Esophagus squamous epithelium (tissue), 5 donors: ENCODE measurements at places on chromosomes 5 and 9.
A peak's percentile ranks its signal among the peaks of the same experiment; 100 is the strongest.

- no peak overlapping the region for H3K27ac ChIP-seq
- H3K4me1 ChIP-seq = peaks cover 49% of the 10 kb centered on the region
- DNase-seq = no peak
- peaks cover 92% of the 10 kb centered on the region for H3K27me3 ChIP-seq
These were observed 1.0 kb upstream of the BARX1 start for GRCh38 chr9:93955981-93956784.

GRCh38 chr5:32839106-32839505 is 128.0 kb downstream of the NPR3 start:
- no peak overlapping the region for H3K27ac ChIP-seq
- DNase-seq = no peak
- no peaks in the 10 kb centered on the region for H3K36me3 ChIP-seq
- H3K4me1 ChIP-seq = peaks cover 25% of the 10 kb centered on the region
- no peak overlapping the region for H3K4me3 ChIP-seq

DNA sequence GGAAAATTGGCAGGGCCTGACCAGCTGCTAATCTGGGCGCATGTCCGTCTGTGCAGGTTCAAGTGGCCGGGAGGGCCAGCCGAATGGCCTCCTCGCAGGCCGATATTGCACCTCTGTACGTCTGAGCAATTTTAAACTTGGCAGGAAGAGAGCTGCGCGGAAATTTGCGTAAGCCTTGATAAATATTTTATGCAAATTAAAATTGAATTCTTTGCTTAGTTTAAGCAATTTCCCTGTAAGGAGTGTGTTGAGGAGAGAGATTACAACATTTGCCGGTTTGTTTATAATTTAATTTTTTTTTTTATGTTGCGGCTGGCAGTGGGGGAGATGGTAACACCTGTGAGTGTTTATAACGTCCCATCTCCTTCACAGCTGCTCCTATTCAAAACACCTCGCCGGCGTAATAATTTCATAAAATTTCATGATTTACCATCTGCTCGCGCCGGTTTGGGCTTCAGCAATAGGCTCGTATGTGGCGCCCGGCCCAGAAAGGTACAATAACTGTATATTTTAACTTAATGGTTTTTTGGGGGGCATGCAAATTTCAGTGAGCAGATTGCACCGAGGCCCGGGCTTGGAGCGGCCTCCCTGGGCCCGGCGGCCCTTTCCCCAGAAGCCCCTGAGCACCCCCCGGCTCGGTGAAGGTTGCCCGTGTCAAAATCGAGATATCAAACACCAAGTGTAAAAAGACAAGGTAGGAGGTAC is 269.4 kb upstream of the MVB12B start:
- no peaks in the 10 kb centered on the region for H3K36me3 ChIP-seq
- H3K27ac ChIP-seq = no peak overlapping the region
- no peaks in the 10 kb centered on the region for H3K27me3 ChIP-seq
- H3K4me1 ChIP-seq = no peaks in the 10 kb centered on the region
- DNase-seq = no peak
- H3K4me3 ChIP-seq = no peak overlapping the region

DNA sequence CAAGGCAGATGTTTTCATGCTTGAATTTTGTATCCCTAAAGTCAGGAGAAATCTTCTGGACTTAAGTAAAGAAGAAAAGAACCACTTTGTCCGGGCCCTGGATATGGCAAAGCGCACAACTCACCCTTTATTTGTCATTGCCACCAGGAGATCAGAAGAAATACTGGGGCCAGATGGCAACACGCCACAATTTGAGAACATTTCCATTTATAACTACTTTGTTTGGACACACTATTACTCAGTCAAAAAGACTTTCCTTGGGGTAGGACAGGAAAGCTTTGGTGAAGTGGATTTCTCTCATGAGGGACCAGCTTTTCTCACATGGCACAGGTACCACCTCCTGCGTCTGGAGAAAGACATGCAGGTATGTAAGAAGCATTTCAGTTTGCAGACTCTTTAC is 2.3 kb downstream of the TYRP1 start:
- H3K27ac ChIP-seq = no peak overlapping the region
- no peaks in the 10 kb centered on the region for H3K4me1 ChIP-seq
- no peak overlapping the region for H3K4me3 ChIP-seq
- no peaks in the 10 kb centered on the region for H3K36me3 ChIP-seq

DNA sequence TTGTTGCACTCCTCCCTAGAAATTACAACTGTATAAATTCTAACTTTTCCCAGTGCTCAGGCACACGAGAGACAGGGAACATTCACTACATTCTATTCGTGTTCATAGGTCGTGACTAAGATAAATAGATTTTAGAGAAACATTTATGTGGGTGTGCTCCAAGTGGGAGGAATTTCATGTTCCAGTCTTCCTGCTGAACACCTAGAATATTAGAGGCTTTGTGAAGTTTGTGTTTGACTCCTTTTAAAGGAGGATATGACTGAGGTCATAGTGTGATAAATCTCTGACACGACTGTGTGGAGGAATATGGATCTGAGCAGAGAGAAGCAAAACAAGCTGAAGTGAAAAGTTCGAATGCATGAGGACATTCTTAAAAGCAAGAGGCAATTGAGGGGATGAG is 355.3 kb downstream of the ZSWIM6 start:
- H3K27me3 ChIP-seq = no peaks in the 10 kb centered on the region
- no peak overlapping the region for H3K4me3 ChIP-seq

DNA sequence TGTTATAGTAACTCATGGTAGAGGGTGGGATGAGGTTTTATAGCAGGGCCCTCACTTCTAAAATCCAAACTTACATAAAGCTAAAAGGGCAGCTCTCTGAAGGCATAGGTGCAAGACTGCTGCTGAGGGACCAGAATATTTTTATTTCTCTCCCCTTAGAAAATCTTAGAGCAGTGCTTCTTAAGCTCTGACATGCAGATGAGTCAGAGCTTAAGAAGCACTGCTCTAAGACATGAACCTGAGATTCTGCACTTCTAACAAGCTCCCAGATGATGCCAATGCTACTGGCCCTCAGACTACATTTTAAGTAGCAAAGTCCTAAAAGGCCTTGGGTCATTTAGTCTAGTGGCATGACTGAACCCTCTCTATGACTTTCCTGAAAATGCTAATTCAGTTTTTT is 97.6 kb upstream of the SPRY4 start:
- no peaks in the 10 kb centered on the region for H3K36me3 ChIP-seq
- no peak overlapping the region for H3K27ac ChIP-seq
- no peaks in the 10 kb centered on the region for H3K4me1 ChIP-seq

- no peak overlapping the region for H3K27ac ChIP-seq
- no peaks in the 10 kb centered on the region for H3K36me3 ChIP-seq
- H3K4me3 ChIP-seq = no peak overlapping the region
These were observed 63.7 kb upstream of the SIMC1 start for GRCh38 chr5:176174345-176175025.

DNA sequence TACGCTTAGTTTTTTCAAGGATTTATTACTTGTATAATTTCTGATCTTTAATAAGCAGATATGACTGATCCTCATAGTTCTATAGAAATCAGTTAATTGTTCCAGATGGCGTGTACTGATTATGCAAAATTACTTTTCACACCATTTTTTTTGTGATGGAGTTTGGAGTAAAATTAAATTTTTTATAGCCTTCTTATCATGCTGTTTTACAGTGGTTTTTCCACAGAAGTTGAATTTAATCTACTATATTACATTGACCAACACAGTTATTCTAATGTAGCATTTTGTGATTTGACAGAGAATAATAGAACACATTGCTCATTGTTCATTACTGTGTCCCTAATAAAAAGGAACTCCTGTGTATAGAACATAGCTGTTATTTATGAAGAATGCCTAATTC is 111.1 kb downstream of the MVB12B start:
- no peaks in the 10 kb centered on the region for H3K36me3 ChIP-seq
- peaks cover 15% of the 10 kb centered on the region for H3K4me1 ChIP-seq
- no peaks in the 10 kb centered on the region for H3K27me3 ChIP-seq
- no peak for DNase-seq

DNA sequence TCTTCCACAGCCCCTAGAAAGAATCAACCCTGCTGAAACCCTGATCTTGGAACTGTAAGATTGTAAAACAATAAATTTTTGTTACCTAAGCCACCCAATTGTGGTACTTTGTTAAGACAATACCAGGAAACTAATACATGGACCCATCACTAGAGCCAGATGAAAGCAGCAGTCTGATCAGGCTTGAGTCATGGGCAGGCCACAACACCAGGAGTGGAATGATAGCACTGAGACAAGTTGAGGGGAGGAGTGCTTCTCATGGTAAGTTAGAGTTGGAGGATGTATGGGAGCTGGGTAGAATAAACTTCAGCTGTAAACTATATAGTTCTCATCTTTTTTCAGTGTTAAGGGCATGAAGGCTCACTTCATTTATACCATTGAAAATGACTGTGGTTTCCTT is 164.4 kb upstream of the OR13F1 start:
- H3K36me3 ChIP-seq = no peaks in the 10 kb centered on the region
- no peak overlapping the region for H3K27ac ChIP-seq
- H3K4me1 ChIP-seq = no peaks in the 10 kb centered on the region
- H3K27me3 ChIP-seq = no peaks in the 10 kb centered on the region
- no peak overlapping the region for H3K4me3 ChIP-seq
- DNase-seq = no peak

DNA sequence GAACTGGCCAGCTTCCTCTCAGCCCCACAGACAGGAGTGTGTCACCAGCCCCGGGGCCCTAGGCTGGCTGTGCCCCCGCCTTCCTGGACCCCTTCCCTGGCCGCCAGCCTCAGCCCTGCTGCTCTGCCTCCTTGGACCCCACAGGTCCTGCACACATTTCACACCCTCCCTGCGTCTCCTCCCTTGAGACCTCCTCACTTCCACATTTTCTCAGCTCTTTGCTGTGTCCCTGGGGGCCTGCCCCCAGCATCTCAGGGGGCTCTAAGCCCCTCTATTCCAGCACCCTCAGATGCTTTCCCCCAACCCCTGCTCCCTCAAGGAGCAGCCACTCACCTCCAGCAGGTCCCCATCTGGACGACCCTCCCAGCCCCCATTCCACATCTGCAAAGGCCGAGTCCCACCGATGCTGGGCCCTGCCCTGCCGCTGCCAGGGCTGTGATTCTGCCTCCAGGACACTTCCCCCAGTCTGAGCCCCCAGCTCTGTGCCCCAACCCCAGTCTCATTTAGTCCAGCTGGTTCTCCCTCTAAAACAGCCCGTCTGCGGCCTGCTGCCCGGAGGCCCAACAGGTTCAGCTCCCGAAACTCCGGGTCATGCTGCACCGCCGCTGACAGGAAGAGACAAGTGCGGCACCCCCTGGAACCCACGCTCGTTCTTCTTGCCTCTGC is 4.2 kb downstream of the SLC34A3 start:
- peaks cover 22% of the 10 kb centered on the region for H3K4me1 ChIP-seq
- no peaks in the 10 kb centered on the region for H3K36me3 ChIP-seq
- no peak for DNase-seq
- no peak overlapping the region for H3K27ac ChIP-seq

DNA sequence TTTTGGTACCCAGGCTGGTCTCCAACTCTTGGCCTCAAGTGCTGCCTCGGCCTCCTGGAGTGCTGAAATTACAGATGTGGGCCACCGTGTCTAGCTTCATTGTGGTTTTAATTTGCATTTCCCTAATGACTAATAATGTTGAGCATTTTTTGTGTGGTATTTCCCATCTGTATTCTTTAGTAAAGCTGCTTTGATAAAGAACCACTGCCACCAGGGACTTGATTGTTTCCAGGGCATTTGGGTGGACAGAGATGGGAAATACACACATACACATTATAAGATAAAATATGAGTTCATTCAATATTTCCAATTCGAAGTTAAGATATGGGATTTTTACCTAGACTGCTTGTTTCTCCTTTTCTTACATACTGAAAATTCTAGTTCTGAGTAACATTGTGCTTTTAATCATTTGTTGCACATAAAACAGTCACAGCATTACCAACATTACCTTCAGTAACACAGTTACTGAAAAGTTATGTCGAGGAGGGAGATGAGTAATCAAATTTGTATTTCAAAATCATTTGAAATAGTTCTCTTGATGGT is 28.9 kb downstream of the HABP4 start:
- H3K36me3 ChIP-seq = no peaks in the 10 kb centered on the region
- H3K4me1 ChIP-seq = no peaks in the 10 kb centered on the region
- H3K4me3 ChIP-seq = no peak overlapping the region

DNA sequence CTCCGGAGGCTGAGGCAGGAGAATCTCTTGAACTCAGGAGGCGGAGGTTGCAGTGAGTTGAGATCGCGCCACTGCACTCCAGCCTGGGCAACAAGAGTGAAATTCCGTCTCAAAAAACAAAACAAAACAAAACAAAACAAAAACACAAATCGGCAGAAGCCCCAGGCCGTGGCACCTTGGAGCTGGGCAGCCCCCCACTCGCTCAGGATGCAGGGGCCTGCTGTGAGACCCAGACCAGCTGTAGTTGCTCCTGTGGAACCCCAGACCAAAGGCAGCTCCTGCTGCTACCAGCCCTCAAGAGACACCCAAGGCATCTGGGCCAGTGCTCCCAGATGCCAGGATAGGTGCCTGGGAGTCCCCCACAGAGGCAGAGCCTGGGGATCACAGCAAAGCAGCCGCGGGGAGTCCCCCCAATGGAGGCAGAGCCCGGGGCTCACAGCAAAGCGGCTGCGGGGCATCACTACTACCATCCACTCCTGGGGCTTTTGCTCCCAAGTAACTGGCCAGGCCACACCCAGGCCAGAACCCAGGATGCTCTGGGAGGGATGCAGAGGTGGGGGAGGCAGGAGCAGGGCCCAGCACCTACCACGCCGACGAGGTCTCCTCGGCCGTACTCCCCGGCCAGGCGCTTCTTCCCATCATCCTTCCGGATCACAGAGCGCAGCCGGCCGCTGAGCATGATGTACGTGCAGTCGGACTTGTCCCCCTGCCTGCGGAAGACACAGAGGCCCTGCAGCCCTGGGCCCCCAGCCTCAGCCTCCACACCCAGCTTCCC is 37.7 kb upstream of the NSMF start:
- no peaks in the 10 kb centered on the region for H3K4me1 ChIP-seq
- no peak overlapping the region for H3K27ac ChIP-seq
- no peaks in the 10 kb centered on the region for H3K36me3 ChIP-seq
- no peak overlapping the region for H3K4me3 ChIP-seq

DNA sequence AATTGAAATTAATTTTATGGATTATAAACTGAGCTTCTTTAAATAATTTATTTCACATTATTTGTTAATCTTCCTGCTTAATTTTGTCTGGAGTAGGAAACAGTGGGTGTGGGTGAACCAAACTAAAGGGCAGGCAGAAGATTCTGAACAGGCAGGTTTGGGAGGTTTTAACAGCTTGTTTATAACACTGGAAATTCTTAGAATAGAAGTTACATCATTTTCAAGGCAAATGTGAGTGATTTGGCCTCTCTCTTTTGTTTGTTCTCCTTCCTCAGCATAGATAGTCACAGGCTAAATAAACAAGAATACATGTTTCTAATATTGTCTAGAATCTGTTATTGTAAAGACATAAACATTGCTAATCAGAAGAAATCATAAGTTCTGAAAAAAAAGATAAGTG is 970.9 kb upstream of the NUDT12 start:
- H3K36me3 ChIP-seq = no peaks in the 10 kb centered on the region
- H3K4me3 ChIP-seq = no peak overlapping the region
- DNase-seq = no peak
- H3K27ac ChIP-seq = no peak overlapping the region

- no peak overlapping the region for H3K4me3 ChIP-seq
- H3K4me1 ChIP-seq = peaks cover 6% of the 10 kb centered on the region
- no peaks in the 10 kb centered on the region for H3K27me3 ChIP-seq
- H3K27ac ChIP-seq = no peak overlapping the region
- no peak for DNase-seq
These were observed 527.8 kb upstream of the TLE4 start for GRCh38 chr9:79043916-79044315.

- H3K36me3 ChIP-seq = no peaks in the 10 kb centered on the region
- no peak overlapping the region for H3K4me3 ChIP-seq
- H3K27ac ChIP-seq = peak overlapping the region; percentile 54
- DNase-seq = no peak
These were observed 75.3 kb downstream of the ARHGAP26 start for GRCh38 chr5:142845402-142845921.
